Activated CD8-positive, alpha-beta memory T cell treated with anti-CD3 and anti-CD28 coated beads, Interleukin-2, amount 10 ng/mL, durations not matched to agents 7 days and 5 days (primary cell): ENCODE measurements at places on chromosomes 13 and 19. TPM values are rescaled to one million over a fixed set of nuclear protein-coding genes. Genes with fewer than 3 reads are reported as not detected.

CCDC70 gene
- total RNA-seq: not detected

ACER1 gene
- total RNA-seq: not detected

ZNF100 gene
- 25.3 TPM for total RNA-seq

GJA3 gene
- 0.75 TPM for total RNA-seq

MEDAG gene
- total RNA-seq: 0.38 TPM

GAPDHS gene
- total RNA-seq: not detected

SIRT6 gene
- 37.8 TPM for total RNA-seq

CCDC169 gene
- total RNA-seq: not detected

LHB gene
- total RNA-seq: not detected

LYPD3 gene
- total RNA-seq: 0.23 TPM

HPN gene
- total RNA-seq: not detected

SPTBN4 gene
- total RNA-seq: 0.30 TPM

PIBF1 gene
- 30.3 TPM for total RNA-seq

SYMPK gene
- 125 TPM for total RNA-seq

PSG2 gene
- total RNA-seq: not detected

SYT5 gene
- total RNA-seq: not detected

YJEFN3 gene
- 9.9 TPM for total RNA-seq

ZGLP1 gene
- total RNA-seq: 0.93 TPM

ELAVL3 gene
- not detected for total RNA-seq

ELANE gene
- total RNA-seq: not detected

FAM83E gene
- total RNA-seq: 2.8 TPM

KIR2DL3 gene
- total RNA-seq: 1.2 TPM

SHISA7 gene
- not detected for total RNA-seq

CARS2 gene
- total RNA-seq: 75.9 TPM

PTPRH gene
- not detected for total RNA-seq

ATP8A2 gene
- 0.28 TPM for total RNA-seq

PRODH2 gene
- total RNA-seq: not detected

ZNF154 gene
- total RNA-seq: 5.6 TPM

ZNF556 gene
- total RNA-seq: not detected

ZNF112 gene
- not detected for total RNA-seq

CNN1 gene
- total RNA-seq: not detected

METTL21C gene
- not detected for total RNA-seq

RAB3D gene
- 3.6 TPM for total RNA-seq

OVOL3 gene
- total RNA-seq: not detected

IGFL4 gene
- not detected for total RNA-seq

RETN gene
- not detected for total RNA-seq

ATXN8OS gene
- total RNA-seq: not detected

C2CD4C gene
- total RNA-seq: not detected

CLDND2 gene
- total RNA-seq: 27.8 TPM

SLC8A2 gene
- total RNA-seq: 0.32 TPM

SPACA4 gene
- total RNA-seq: not detected

ATP11A gene
- total RNA-seq: 43.5 TPM

PEAK3 gene
- total RNA-seq: not detected

FAM216B gene
- total RNA-seq: not detected

WTIP gene
- 0.99 TPM for total RNA-seq

ZNF536 gene
- not detected for total RNA-seq

KASH5 gene
- total RNA-seq: not detected

ARL11 gene
- 2.1 TPM for total RNA-seq

CBY2 gene
- not detected for total RNA-seq

GFY gene
- total RNA-seq: not detected

GSX1 gene
- not detected for total RNA-seq

WDR88 gene
- not detected for total RNA-seq

RGCC gene
- 25.5 TPM for total RNA-seq

RPL21 gene
- 916 TPM for total RNA-seq

ZFP28 gene
- 4.7 TPM for total RNA-seq
